ENCODE measurements at places on chromosomes 16 and 17.
A peak's percentile ranks its signal among the peaks of the same experiment; 100 is the strongest.

- no peak for DNase-seq
Measured at GRCh38 chr16:29680180-29680598, 1.2 kb downstream of the QPRT start.

GRCh38 chr16:66359811-66360608, 6.5 kb upstream of the CDH5 start:
- DNase-seq: no peak

DNA sequence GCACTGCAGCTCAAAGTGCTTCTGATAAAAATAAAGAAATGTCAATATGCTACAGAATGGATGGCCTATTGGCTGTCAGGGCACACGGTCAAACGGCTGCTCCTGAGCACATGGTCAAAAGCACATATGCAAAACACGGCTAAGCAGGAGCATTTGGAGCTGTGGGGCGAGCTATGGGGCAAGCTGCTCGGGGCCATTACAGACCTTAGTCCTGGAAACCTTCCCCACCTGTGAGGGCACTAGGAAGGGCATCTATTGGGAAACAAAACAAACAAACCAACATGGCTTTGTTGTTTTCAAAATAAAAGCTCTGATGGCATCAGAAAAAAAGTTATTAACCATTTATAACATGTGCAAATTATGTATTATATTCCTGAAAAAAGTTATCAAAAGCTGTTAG, 83.6 kb downstream of the SLC5A11 start:
- no peak for DNase-seq

DNA sequence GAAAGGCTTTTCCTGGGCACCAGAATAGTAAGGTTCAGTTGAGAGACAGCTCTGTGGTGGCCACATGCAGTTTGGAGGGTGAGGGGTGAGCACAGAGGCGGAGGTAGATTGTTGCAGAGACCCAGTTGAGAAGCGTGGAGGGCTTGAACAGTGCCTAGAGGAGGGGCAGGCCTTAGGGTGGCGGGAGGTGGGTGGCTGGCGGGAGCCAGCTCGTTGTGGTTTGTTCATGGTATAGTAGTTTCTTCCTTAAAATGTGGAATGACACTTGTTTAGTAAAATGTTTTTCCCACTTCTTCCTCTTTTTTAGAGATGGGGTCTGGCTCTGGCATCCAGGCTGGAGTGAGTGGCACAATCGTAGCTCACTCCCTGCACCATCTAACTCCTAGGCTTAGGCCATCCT, 14.2 kb downstream of the USP10 start:
- no peak for DNase-seq

DNA sequence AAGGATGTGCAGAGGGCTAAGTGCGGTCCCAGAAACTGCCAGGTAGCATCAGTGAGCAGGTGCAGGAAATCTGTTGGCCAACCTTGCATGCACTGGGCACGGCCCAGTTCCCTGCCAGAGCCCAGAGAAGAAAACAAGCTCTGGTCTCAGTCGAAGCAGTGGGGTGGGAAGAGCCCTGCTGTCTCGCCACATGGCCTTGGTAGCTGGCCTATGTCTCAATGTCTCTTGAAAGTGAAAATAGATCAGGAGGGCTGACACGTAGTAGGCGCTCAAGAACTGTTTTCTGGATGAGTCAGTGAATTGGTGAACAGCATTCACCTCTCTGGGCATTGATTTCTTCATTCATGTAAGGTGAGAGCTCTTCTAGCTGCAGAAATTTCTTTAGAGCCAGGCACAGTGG, 90.4 kb downstream of the MARF1 start:
- no peak for DNase-seq

DNA sequence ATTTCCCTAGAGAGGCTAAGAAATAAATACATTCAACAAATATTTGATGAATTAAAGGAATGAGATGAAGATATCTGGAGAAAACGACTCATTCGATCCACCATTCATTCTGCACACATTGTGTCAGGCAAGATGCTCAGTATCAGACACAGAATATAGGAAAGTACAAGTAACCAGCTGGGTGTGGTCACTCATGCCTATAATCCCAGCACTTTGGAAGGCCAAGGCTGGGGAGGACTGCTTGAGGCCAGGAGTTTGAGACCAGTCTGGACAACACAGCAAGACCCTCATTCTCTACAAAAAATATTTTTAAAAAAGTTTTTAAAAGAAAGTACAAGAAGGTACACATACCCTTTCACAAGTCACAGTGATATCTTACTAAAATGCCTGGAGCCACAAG, 42.3 kb downstream of the CRLF3 start:
- no peak for DNase-seq

DNA sequence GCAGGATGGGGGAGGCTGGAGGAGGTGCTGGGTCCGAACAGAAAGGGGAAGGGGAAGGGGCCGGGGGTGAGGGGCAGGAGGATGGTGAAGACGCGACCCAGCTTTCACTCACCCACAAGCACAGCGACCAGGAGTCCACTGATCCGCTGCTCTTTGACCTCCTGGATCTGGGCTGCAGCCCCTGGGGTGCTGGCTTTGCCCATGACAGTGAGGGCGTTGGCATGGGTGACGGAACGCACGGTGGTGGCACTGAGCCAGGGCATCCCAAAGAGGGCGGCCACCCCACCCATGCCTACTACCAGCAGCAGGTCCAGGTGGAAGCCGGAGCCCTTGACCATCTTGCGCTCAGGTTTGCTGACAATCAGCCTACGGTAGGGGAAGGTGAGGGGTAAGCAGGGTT, 14.9 kb downstream of the SLC4A1 start:
- no peak for DNase-seq

DNA sequence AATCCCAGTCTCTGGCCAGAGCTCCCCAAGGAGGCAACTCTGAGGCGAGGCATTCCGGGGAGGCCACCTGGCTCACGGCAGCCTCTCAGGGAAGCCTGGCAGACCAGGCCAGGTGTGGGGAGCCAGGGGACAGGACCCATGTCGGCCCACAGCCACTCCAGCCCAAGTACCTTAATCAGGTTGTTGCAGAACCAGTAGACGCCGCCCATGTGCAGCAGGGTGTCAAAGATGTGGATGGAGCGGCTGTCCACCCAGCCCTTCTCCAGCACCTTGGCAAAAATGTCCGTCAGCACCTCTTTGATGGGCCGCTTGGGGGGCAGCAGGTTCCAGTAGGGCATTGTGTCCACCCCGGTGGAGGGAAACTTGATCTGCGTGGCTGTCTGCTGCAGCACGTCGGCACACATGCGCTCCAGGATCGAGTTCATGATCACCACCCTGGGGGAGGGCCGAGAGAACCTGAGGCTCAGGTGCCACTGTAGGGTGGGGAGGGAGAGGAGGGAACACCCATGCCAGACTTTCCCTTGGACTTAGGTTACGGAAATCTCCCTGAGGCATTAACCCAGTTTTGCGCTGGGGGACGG, 7.8 kb downstream of the CSF3 start:
- no peak for DNase-seq

GRCh38 chr17:81925860-81926450, 1.6 kb downstream of the MAFG start:
- no peak for DNase-seq

DNA sequence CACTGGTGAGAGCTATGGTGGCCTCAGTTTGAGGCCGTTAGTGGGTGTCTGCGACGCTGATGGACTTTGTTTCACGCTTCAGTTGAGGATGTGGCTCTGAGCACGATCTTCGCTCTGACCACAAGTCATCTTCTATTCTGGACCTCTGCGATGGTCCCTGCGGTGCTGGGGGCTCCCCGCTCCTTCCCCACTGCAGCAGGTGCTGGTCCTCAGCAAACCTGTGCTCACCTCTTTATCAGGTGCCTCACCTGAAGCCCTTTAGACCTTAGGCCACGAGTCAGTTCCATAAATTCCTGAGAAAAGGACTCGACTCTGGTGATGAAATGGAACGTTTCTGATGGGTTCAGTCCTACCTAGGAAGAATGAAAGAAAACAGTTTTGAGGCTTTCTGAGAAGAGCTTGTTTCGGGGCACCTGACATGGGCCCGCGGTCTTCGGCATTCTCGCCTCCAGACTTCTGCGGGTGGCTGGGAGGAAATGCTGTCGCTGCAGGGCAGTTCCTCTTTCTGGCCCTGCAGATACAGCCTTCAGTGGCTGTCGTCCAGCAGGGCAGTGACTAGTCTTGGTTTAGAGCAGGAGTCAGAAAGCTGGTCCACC, 4.7 kb downstream of the KCTD5 start:
- DNase-seq: no peak

- DNase-seq: no peak
Measured at GRCh38 chr16:72536723-72537435, 364.9 kb upstream of the PMFBP1 start.

DNA sequence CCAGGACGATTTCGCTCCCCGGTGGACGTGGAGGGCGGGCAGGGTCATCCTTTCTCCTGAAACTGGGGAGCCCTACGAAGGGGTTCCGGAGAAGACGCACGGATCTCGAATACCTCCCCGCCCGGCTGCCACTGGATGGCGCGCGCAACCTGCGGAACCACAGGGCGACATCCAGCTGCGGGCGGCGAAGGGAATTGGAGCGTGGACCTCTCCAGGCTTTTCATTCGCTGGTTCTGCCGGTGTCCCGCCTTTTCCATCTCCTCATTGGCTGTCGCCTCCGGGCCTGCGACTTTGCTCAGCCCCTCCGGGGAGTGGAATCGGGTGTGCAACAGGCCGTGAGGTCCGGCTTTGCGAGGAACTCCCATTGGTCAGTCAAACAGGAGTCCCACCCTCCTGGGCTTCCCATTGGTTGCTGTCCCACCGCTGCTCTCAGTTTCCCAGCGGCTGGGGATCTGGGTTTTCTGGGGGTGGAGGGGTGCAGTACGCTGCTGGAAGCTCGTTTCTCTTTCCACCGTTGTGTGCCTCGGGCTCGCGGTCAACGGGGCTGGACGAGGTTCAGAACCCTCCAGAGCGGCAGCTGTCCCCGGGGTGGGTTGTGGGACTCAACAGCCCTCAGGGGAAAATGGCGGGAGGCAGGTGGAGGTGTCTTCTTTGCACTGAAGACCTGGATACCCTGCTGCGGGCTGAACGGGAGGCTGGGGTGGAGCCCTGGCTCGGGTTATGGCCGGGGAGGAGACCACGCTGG, 14.5 kb downstream of the OR1D5 start:
- DNase-seq: peak; percentile 95

DNA sequence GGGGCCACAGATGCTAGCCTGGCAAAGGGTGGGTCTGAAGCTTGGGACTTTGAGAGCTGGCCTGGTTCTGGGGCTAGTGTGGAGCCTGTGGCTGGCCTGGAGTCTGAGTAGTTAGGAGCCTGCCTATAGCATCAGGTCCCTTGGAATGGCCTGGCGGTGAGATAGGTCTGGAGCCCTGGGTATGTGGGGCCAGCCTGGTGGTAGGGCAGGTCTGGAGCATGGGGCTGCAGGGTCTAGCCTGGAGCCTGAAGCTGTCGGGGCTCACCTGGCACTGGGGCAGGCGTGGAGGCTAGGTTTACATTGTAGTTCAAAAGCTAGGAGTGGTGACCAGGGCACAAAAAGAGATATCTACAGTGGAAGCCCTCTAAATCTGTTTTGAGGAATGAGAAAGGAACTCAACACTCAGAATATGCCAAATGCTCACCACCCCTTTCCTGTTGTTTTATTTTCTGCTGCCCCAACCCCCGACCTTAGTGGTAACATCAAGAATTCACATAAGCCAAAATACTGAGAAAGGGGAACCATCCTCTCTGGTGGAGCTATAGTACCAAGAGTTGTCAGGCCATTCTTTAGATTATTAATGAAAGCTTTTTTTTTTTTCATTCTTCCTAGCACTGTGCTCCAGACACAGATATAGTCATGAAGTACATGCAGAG, 100.3 kb downstream of the TANC2 start:
- no peak for DNase-seq

DNA sequence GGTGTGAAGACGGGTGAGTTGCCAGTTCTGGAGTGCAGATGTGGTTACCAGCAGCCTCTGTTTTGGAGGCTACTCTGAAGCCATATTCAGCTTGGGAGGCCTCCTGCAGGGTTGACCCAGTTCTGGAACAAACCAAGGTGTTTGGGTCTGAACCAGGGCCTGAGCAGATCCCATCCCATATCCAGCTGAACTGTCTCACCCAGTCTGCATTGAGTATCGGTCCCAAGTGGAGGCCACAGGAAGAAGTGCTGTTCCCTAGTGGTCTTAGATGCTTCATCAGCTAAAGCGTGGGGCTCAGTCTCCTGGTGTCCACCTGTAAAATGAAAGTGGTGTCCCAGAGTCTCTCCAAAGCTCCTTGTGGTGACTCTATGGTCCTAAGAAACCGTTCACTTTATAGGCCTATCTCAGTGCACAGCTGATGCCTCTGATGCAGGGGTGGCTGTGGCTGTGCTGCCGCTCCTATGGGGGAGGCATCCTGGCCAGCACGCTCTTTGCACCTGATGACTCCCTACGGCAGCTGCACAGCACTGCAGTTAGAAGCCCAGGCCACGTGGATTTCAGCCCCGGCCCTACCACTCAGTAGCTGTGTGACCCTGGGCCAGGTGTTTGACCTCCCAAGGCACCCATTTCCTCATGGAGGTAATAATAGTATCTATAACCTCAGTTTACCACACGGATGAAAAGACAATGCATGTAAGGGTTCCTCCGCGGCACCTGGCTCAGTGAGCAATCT, 21.0 kb downstream of the CBX4 start:
- no peak for DNase-seq

DNA sequence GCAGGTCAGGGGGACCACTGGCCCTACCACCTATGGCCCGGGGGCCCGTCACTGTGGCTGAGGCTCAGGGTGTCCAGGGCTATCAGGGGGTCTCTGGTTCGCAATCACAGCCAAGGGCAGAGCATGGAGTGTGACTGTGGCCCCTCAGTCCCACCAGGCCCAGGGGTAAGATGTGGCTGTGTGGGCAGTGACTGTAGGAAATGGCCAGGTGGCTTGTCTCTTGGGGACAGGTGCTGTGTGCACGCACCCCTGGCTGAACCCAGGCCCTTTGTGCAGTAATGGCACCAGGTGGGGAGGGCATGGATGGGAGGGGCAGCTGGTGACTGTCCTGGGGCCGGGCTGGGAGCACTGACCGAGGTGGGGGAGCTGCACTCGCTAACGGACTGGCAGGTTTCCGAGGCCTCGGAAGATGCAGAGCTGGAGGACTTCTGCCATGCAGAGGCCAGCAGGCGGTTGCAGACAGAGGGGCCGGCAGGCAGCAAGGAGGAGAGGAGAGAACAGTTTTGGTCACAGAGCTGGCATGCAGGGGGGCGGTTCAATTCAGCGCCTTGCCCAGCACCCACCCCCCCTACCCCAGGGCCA, 18.8 kb downstream of the IL34 start:
- DNase-seq: no peak

- peak; percentile 44 for DNase-seq
Measured at GRCh38 chr17:27282054-27282551, 11.8 kb upstream of the WSB1 start.

GRCh38 chr17:57530508-57530907, 214.6 kb downstream of the CCDC182 start:
- no peak for DNase-seq

DNA sequence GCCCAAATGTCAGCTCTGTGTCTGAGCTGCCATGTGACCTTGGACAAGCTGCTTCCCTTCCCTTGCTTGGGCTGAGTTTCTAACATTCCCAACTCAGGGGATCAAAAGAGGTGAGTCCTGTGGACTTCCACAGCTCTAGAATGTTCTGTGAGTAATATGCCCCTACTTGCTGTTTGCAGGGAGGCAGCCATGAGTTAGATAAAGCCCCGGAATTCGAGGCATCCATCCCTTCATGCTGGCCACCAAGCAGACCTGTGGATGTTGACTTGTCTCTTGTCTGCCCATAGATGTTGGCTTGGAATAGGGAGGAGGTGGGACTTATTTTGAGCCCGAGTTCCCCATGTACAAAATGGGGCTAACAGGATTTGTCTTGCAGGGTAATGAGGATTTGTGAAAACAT, 36.2 kb downstream of the KSR1 start:
- DNase-seq: no peak
